Activated CD4-positive, CD25-positive, alpha-beta regulatory T cell treated with anti-CD3 and anti-CD28 coated beads, Interleukin-2, amount 50 U/mL, for 24 hours (primary cell): ENCODE measurements at places on chromosomes 1 and 21.
A peak's percentile ranks its signal among the peaks of the same experiment; 100 is the strongest.

GRCh38 chr21:14979264-14979663 is 85.5 kb downstream of the NRIP1 start:
- ATAC-seq = no peak

DNA sequence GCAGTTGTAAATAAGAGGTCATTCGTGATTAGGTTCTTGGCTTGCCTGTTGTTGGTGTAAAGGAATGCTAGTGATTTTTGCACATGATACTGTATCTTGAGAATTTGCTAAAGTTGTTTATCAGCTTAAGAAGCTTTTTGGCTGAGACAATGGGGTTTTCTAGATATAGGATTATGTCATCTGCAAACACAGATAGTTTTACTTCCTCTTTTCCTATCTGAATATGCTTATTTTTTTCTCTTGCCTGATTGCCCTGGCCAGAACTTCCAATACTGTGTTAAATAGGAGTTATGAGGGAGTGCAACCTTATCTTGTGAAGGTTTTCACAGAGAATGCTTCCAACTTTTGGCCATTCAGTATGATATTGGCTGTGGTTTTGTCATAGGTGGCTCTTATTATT is 576.1 kb upstream of the RGS18 start:
- no peak for ATAC-seq

- ATAC-seq = no peak
Observed at GRCh38 chr1:51009381-51009780, 39.3 kb downstream of the CDKN2C start.

GRCh38 chr1:73516451-73516850 is 681.5 kb downstream of the LRRIQ3 start:
- ATAC-seq = no peak

- peak; percentile 3 for ATAC-seq
Observed at GRCh38 chr1:204507317-204508105, 8.7 kb upstream of the MDM4 start.

DNA sequence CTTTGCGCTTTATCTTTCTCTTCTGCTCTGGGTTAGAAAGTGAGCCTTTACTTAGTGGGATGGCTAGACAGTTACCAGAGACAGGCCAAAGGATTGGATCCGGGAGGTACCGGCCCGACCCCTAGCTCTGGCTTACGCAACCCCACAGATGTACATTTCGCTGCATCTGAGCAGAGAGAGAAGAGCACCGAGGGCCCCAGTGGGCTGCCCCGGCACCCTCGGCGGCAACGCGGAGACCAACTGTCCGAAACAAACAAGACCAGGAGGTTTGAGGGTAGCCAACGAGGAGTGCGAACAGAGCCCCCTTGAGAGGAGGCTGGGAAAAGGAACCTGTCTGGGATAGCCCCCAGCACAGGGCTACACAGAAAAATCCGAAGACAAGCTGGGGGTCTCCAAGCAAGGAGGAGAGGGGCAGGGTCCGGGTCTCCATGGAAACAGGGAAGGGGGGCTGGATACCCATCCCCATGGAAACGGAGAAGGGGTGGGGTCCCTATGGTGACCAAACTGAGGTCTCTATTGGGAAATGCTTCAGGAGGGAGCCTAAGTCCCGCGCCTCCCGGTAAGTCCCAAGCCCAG is 373 bp downstream of the MTF1 start:
- peak; percentile 1 for ATAC-seq

- ATAC-seq = no peak
Observed at GRCh38 chr1:198878566-198878965, 239.7 kb downstream of the PTPRC start.

GRCh38 chr1:3659093-3659492 is 6.8 kb downstream of the TP73 start:
- no peak for ATAC-seq

DNA sequence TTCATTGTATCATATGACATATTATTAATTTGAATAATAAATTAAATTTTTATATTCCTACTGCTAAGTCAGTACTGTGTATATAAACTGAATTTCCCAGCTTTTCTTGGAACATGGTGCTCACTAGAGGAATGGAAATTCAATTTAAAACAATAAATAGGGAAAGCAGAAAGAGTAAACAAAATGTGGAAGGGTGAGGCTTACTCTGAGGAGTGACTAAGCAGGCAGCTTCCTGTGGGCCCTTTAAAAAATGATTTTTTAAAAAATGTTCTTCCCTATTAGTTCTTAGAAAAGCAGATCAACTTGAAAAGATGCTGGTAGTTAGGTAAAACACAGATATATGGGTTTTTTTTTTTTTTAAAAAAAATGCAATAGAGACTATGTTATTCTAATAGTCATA is 49.5 kb upstream of the S1PR1 start:
- no peak for ATAC-seq

- ATAC-seq = no peak
Observed at GRCh38 chr1:210587566-210587965, 258.9 kb downstream of the HHAT start.

- no peak for ATAC-seq
Observed at GRCh38 chr1:90200646-90201205, 205.8 kb downstream of the ZNF326 start.

DNA sequence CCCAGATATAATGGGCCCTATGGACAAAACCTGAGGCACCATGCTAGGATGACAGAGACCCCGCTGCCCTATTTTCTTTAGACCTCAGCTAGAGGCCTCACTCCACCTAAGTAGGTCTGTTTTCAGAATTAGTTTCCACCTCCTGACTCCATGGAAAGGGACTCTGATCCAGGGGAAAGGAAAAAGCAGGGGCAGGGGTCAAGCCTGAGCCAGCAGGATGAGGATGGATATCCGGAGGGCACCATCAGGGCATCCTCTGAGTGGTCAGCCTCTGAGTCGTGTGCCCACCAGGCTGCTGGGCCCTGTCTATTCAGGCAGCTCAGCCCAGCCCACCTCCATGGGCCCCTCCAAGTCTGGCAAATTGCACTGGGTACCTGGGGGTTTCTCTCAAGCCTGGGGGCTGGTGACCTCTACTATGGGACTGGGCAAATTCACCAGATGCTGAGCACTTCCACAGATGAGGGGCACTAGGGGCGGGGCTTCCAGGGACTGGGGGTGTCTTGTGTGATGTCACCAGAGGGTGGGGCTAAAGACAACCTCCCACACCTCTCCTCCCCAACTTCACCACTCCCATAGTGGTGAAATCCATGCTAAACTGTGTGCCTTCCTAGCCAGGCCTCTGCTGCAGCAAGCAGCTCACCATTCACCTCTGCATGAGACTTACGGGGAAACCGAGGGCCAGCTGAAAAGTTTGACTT is 5.5 kb downstream of the PAQR7 start:
- ATAC-seq = no peak

- ATAC-seq = no peak
Observed at GRCh38 chr1:204569478-204569877, 53.3 kb downstream of the MDM4 start.

- ATAC-seq = no peak
Observed at GRCh38 chr1:74729741-74730478, 2.9 kb downstream of the CRYZ start.

- peak; percentile 43 for ATAC-seq
Observed at GRCh38 chr1:154405747-154406571, 816 bp downstream of the IL6R start.

GRCh38 chr1:13836631-13837030 is 136.6 kb downstream of the PRDM2 start:
- no peak for ATAC-seq

- no peak for ATAC-seq
Observed at GRCh38 chr1:6864166-6864565, 78.9 kb downstream of the CAMTA1 start.

DNA sequence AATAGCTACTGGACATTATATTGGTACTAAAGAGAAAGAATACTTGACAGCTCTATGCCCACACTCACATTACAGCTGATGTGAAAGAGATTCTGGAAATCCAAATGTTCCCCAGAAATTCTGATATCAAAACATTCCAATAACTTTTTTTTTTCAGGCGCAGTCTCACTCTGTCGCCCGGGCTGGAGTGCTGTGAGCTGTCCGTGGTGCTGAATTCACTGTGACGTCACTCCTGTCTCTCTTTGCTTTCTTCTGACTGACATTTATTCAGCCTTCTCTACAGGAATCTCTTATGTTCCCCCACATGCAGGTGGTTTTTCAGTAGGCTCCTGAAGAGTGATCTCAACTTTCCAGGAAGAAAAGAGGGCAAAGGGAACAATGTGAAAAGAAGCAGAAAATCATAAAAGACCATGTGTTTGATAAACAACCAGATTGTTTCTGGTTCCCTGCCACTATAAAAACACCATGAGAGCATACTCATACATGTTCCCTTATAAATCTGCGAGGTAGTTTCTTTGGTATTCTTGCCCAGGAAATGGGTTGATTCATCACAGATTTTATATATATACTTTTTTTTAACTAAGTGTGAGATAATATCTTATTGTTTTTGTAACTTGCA is 6.2 kb downstream of the S100A7A start:
- no peak for ATAC-seq

DNA sequence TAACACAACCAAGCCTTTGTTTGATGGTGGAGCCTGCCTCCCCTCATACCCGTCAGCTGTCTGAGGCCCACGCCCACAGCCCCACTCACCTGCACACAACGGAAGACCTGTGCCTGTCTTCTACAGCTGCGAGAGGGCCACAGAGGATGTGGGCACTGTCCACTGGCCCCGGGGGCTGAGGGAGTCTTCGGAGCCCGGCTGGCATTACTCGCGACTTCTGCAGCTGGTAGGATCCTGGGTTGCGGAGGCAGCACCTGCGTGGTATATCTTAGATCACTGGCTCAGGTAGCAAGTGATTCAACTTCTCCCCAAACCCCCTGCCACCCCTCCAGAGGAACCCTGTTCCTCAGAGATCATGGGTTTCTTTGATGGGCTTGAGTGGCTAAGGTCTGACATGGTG is 109.9 kb downstream of the EDEM3 start:
- ATAC-seq = no peak

GRCh38 chr1:159067699-159068621 is 8.6 kb downstream of the AIM2 start:
- ATAC-seq = peak; percentile 72

DNA sequence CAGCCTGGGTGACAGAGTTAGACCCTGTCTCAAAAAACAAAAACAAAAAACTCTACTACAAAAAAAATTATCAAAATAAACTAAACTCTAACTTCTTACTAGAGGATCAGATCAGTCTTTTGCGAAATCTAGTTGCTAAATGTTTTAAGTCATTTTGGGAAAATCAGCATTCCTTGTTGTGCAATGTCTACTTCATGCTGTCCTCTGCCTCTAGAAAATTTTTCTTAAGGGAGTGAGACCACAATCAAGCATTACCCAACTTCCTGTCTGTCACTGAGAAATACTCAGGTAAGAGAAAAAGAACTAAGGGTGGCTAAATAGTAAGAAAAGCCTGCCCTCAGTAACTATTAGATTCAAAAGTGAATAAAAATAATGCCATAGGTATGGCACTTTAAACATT is 67.2 kb upstream of the FOXD3 start:
- no peak for ATAC-seq

DNA sequence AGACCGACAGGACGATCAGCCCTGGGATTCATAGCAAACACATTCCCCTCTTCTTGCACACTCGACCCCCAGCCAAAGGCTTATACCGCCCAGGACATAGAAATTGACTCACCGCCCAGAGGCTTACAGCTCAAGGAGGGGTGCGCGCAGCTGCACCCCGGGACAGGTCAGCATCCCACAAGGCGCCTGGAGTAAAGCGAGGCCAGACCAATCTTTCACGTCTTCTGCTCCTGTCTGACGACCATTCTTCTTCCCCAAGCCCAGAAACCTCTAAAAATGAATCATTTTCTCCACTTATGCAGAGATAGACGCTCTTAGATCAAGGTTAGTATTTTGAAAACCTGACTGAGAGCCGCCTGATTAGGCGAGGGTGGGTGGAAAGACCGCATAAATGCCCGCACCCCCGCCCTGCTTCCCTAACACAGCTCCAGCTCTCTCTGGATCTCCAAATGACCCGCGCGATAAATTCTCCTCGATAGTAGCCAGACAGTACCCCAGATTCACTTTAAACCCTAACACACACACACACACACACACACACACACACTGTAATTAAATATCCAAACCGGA is 1.9 kb upstream of the LHX8 start:
- no peak for ATAC-seq

- ATAC-seq = no peak
Observed at GRCh38 chr21:46151261-46151988, 4.0 kb downstream of the FTCD start.

- ATAC-seq = no peak
Observed at GRCh38 chr21:45150638-45151131, 76.3 kb downstream of the ADARB1 start.

DNA sequence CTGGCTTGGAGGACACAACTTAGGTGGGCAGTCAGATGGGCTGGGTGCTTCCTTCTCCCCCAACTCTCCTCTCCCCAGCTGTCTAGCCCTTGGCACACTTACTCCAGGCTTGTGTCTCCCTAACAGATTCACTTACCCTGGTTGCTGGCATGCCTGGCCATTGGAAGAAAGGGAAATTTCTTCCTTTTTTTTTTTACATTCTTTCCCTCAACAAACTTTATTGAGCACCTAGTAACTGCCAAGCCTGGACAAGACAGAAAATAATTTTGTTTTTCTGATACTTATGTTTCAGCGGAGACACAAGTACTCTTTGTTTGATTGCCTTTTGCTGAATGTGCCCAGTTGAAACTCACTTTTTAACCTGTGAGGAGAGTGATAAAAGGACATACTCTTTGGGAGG is 144.3 kb upstream of the KCNJ6 start:
- ATAC-seq = no peak

DNA sequence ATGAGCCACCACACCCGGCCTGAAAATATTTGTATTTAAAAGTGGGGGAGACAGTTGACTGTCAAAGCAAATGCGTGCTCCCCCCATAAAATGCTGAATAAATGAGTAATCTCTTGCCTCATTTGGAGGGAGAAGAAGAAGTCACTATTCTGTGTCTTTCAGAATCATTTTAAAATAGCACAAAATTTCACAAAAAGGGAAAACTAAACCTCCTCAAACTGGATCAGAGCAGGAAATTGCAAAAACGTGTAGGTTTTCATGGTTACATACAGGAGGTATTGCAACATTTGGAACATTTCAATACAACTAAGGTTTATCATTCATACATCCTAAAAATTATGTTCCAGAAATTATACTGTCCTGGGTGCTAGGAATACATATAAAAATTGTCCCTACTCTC is 13.6 kb downstream of the MTF1 start:
- no peak for ATAC-seq

- no peak for ATAC-seq
Observed at GRCh38 chr1:30413606-30414005, 309.8 kb downstream of the MATN1 start.

GRCh38 chr1:20095564-20096434 is 23.5 kb downstream of the PLA2G2D start:
- no peak for ATAC-seq

DNA sequence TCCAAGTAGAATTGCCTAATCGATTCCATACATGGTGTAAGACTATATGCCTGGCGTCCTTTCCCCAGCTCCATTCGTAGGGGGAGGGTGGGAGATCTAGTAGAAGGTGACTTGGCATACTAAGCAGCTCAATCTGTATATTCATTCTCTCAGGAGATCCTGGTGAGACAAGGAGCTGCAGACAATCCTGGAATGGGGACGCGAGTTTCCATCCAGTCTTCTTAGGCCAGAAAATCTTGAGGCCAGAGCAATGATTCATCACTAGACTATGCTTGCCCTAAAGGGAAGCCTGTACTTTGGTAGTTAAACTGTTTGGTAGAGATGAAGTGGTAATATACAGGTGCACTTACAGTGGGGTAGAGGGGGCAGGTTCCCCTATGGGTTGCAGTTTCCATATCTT is 468.7 kb downstream of the ADGRL2 start:
- ATAC-seq = no peak
